Astrocyte of the hippocampus (primary cell): ENCODE measurements at places on chromosomes 1 and 21.

- DNase-seq = no peak
Observed at GRCh38 chr1:117930173-117930447, 571 bp downstream of the WDR3 start.

DNA sequence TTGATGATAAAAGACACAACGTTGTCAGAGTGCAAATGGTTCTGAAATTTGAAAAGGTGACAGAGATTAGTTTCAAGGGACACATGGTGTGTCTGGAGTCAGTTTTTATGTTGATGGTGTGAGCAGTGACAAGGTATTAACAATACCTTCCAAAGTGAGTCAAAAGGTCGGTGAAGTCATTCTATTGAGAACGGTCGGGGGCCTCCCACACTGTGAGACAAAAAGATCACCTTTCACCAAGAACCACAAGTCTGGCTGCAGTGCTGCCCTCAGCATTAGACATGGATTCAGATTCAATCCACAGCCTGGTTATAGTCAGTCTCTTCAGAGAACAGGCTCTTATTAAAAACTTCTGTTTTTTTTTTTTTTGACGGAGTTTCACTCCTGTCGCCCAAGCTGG is 26.5 kb downstream of the ZNF124 start:
- no peak for DNase-seq

DNA sequence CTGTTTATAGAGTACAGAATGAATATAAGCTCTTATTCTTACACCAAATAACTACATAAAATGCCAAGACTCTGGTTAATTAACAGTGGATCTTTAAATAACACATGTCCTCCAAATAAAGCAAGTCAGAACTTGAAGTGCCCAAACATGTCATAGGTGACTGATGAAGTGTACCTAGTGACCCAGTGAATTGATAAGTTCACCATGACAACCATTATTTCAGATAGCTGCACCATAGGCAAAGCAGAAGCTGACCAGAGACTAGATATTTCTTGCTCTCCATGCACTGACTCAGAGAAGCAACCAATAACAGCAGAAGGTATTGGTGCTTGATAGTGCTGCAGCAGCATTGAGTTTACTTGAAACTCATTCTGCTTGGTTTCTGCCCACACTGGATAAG is 192.1 kb downstream of the DUSP10 start:
- DNase-seq = no peak

GRCh38 chr1:94542088-94542870 is 720 bp upstream of the F3 start:
- DNase-seq = peak; percentile 39
